ENCODE measurements at places on chromosomes 5 and 9.
A peak's percentile ranks its signal among the peaks of the same experiment; 100 is the strongest.

DNA sequence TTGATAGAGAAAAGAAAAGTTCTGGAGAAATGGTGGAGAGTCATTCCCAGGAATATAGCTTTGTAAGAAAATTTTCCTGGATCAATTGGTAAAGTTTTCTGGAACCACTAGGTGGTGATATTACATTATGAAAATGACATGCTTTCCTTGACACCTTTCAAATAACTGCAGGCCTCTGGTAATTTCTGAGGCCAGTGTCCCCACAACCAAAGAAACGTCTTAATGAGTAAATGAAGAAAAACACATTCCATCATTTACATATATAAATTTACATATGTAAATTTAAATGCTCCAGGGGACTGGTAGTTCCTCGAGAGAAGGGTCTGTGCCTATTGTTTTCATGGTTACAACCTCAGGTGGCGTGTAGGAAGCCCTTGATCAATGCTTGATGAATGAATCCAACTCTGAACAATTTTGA, 17.2 kb upstream of the RGS3 start:
- peak; percentile 9 for DNase-seq

- no peak for DNase-seq
These were observed 45.0 kb upstream of the LRRTM2 start for GRCh38 chr5:138920181-138920580.

- DNase-seq, result no peak
These were observed 59.6 kb downstream of the ARHGAP26 start for GRCh38 chr5:142829801-142830220.

DNA sequence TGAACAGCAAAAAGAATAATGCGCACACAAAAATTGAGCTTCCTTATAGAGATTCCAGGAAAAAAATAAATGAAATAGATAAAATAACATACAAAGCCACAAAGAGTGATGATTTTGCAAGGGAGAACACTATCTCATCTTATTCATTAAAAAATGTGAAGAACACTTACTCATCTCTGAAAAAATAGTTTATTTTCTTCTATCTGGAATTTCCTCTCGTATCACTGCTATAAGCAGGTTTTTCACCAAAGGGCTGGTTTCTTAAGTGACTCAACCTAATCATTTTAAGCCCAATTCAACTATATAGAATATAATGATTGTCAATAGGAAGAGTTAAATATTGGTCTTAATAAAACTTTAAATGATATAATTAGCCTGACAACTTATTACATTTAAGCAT, 504.9 kb downstream of the NR2F1-AS1 start:
- DNase-seq, result no peak

DNA sequence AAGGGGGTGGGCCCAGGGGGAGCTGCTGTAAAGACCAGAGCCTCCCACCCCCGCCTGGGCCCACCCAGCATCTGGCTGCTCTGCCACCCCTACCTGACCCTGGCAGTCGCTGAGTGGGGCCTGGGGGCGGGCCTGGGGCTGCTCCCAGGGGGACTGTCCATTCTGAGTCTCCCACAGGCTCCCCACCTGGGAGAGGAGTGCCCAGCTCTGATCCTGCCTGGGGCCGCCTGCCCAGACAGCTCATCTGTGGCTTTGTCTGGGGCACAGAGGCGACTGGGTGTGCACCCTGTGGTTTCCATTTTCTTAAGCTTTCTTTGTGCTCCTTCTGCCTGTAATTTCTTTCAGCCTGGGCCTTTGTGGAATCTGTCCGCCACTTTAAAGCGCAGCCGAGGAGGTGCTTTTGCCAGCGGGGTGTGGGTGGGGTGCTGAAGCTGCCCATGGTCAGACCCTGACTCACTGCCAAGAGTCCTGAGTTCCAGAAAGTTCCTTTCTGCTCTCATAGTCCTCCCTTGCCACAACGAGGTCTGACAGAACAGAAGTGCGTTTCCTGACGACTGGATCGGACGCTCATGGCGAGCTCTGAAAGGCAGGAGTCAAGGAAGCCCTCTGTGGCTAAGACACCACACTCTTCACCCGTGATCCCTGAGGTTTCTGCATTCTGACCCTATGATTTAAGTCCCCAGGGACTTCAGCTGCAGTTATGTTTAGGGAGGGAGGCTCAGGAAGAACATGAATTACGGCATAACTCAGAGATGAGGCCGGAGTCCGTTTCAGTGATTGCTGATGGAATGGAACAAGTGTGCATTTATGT, 225.0 kb downstream of the FANCC start:
- DNase-seq, result no peak

DNA sequence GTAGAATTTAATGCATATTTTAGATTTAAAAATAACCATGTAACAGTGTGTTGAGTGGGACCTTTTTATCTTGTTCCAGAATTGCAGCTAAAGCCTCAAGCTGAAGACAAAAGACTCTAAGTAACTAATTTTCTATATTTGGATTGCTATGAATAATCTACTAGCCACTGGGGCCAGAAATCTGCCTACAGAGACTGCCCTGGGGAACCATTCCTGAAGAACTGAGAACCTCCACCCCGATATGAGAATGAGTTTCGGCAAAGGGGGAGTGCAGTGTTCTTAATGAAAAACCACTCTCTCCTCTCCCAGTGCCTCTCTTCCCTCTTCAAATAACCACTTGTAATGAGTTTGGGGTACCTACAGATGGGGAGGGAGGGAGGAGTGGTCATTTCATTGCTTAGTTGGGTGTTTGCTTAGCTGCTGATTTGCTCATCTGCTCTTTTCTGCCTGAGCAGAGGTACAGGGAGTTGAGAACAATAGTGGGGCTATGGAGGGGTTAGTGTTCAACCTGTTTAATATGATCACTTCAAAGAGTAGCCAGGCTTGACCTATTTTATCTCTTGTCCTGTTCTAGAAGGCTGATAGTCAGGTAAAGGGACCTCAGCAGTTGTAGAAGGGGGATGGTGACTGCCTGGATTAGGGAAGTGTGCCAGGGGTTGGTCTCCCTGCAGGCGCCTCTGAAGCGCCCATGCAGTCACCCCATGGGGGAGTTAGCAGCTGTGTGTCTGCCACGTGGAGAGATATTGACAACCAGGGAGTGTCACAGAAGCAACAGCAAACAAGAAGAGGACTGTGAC, 47.7 kb downstream of the ATG10 start:
- DNase-seq, result no peak

DNA sequence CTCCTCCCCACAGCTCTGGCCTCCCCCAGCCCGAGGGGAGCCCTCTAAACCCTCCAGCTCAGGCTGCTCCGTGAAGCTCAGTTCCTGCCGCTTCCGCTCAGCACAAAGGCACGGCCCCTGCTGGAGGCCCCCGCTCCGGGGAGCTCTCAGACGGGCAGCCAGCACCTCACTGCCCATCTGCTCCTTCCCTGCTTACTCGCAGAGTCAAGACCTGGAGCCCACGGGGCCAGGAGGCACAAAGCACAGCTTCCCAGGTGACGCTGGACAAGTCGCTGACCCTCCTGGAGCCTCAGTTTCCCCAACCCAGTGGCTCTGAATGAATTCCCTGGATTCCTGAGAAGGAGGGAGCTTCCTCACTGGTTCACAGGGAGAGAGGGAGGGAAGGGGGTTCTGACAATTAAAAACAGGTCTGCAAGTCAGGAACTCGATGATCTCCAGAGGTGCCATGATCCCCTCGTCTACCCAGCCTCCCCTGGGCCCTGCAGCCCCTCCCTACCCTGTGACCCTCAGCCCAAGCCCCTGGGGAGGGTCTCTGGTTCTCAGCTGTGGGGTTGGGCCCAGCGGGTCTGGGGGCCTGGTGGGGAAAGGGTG, 36.2 kb downstream of the VAV2 start:
- peak; percentile 42 for DNase-seq

GRCh38 chr5:6328173-6328572, 50.2 kb downstream of the MED10 start:
- peak; percentile 15 for DNase-seq

DNA sequence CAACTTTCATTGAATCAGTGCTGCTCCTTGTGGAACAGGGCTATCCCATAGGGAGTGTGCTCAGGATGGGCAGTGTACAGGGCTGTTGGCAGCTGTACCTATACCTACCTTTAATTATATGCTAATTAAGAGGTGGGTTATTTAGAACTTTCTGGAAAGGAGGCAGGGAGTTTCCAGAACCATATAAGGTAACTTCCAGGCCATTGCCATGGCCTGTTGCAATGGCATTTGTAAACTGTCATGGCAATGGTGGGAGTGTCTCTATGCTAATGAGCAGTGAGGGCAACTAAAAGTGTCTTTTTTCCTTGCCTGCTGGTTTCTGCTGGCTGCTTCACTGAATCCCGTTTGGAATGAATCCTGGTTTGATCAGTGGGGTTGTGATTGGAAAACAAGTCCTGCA, 2.3 kb upstream of the ARHGAP26 start:
- DNase-seq, result no peak

GRCh38 chr5:43000914-43001313, 39.2 kb downstream of the ANXA2R start:
- no peak for DNase-seq

DNA sequence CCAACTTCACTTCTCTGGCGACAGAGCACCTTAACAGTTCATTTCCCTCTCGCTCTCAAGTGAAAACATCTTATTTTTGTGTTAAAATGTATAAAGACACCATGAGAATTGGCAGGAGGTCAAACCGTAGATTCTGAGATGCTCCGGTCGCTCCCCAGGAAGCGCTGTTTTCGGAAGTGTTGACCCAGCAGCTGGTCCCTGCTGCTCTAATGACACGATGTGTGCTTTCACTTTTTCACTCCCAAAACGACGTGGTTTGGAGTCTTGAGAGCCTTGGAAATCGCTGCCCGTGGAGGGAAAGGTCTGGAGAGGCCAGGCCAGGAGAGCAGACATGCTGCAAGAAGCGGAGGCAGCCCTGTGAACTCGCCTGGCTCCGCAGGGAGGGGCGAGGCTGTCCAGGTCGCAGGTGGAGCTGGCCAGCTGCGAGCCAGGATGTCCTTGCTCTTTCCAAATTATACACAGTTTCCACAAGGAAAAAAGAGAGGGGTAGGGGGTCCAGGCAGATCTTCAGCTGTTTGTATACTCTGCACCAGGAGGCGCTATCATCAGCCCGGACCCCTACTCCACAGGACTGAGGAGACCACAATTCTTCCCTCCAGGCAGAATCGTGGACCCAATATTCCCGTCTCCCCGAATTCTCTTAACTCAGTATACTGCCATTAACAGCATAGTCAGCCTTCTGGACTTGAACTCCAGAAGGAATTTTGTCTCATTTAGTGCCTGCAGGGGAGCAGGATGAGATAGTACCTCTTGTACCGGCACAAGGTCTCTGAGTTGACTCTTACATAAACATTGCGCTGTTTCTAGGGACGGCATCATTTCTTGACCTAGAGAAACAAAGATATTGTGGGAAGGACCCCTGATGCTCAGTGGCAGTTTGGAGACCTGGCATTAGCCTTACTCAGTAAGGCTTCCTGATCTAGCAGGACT, 248.6 kb upstream of the ANKRD55 start:
- peak; percentile 34 for DNase-seq

- no peak for DNase-seq
These were observed 284.4 kb downstream of the KDM4C start for GRCh38 chr9:7042124-7042523.

DNA sequence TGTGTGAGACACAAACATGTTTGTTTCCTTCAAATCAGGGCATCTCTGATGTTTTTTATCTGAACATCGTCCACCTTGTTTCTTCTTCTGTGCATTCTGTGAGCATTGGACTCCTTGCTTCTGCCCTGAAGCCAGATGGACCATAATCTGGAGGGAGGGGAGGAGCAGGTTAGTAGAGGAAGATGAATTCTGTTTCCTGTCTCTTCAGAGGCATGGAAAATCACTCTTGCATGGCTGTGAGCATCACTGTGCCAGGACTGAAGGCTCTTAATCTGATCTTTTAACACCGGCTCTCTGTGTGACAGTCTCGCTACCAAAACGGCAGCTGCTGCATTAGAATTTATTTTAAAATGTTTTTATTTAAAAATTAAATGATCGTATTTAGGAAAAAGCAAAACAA, 43.3 kb downstream of the TLE4 start:
- no peak for DNase-seq

GRCh38 chr5:66757219-66757833, 161.1 kb downstream of the MAST4 start:
- DNase-seq, result peak; percentile 47

GRCh38 chr5:143955141-143955540, 143.2 kb downstream of the HMHB1 start:
- DNase-seq, result no peak

- DNase-seq, result no peak
These were observed 1.5 kb downstream of the TICAM2 start for GRCh38 chr5:115600766-115601165.

- DNase-seq, result no peak
These were observed 431.6 kb downstream of the IRX1 start for GRCh38 chr5:4027088-4027734.

GRCh38 chr9:5617749-5618148, 11.2 kb upstream of the RIC1 start:
- DNase-seq, result no peak

DNA sequence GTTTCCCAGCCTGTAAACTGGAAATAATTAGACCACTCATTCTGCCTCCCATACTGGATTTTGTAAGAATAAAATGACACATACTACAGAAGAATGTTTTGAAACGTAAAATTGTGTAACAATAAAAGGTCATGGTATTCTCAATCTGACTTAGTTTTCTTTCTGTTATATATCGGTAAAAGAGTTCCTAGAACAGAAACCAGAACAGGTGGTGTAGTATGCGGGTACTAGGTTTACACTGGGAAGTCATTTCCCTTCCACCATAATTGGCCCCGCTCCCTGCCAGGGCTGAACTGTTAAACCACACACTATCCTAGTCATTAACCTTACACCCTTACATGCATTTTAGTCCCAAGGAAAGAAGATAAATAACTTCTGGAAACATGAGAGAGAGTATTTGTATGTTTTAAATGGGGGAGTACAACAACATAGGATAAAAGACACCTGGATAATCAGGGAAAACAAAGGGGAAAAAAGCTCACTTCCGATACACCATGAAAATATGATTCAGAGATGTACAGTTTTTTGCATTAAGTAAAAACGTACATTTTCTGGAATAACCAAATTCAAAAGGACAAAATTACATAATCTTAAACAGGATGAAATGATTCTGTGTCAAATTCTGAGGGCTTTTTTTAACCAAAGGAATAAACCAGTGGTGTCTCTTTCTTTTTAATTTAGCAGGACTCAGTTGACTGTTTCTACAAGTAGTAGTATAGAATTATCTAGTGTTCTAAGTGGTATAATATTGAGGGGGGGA, 199.7 kb downstream of the GLIS3 start:
- peak; percentile 18 for DNase-seq

Data from activated CD4-positive, alpha-beta T cell treated with anti-CD3 and anti-CD28 coated beads for 48 hours (primary cell).